GOT3 (cell line): ENCODE measurements at places on chromosomes 7 and 10.

DNA sequence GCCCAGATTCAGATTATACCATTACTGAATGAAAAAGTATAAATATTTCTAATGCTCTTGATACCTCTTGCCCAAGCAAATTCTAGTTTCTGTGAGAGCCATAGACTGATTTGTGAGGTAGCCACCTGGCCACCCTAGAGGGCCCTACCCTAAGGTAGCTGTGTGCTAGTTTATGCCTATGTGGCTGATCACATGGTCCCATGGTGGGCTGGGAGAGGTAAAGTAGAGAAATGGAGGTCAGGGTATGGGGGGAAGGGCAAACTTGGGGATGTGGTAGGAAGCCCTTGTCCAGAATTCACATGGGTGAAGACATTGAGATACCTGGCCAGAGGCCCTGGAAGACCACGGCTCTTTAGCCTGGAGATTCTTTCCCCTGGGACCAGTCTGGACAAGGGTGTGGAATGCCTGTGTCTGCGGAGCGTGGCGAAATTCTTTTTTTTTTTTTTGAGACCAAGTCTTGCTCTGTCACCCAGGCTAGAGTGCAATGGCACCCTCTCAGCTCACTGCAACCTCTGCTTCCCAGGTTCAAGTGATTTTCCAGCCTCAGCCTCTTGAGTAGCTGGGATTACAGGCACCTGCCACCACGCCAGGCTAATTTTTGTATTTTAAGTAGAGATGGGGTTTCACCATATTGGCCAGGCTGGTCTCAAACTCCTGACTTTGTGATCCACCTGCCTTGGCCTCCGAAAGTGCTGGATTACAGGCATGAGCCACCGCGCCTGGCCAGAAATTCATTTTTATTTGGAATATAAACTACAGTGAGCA lies 639.4 kb downstream of the ACTR3B start:
- no peak for DNase-seq

GRCh38 chr10:49151025-49151445 lies 17.2 kb upstream of the FAM170B start:
- DNase-seq = no peak

- DNase-seq = no peak
These were observed 306.9 kb downstream of the ELMO1 start for GRCh38 chr7:37141742-37142141.

GRCh38 chr7:28096713-28097112 lies 83.9 kb downstream of the JAZF1 start:
- DNase-seq = no peak
